ENCODE measurements at places on chromosomes 12 and 14.

- no peak for DNase-seq
Measured at GRCh38 chr12:19910681-19911080, 457.7 kb upstream of the PDE3A start.

GRCh38 chr12:98771811-98772752, 127.0 kb downstream of the APAF1 start:
- no peak for DNase-seq

GRCh38 chr12:97075934-97076630, 169.0 kb downstream of the NEDD1 start:
- DNase-seq, result no peak

DNA sequence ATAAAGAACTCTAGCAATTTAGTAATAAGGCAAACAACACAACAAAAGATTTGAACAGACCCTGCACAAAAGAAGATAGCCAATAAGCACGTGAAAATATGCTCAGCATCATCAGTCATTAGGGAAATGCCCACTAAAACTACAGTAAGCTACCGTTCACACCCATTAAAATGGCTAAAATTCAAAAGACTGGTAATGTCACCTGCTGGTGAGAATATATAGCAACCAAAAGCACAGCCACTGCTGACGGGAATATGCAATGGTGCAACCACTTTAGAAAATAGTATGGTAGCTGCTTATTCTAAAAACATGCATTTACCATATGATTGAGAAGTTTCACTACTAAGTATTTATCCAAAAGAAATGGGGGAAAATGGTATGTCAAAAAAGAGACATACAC, 74.9 kb downstream of the DPF3 start:
- no peak for DNase-seq

DNA sequence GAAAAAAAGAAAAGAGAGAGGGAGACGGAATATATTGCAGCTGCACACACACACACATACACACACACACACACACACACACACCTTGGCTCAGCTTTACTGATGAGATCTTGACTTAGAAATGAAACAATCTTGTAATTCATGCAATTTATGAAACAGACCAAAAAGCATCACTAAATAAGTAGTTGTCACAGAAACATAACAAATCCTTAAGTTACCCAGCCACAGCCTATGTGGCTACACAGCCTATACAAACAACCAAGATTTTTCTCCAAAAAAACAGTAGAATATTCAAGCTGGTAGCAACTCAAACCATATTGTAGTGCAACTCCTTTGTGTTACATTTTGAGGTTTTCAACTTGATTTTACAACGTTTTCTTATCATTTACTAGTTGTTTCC, 37.9 kb upstream of the GNG2 start:
- DNase-seq, result no peak

GRCh38 chr12:54749191-54749818, 101.1 kb upstream of the DCD start:
- DNase-seq, result peak; percentile 31

- no peak for DNase-seq
Measured at GRCh38 chr14:53306911-53307310, 153.8 kb upstream of the DDHD1 start.

DNA sequence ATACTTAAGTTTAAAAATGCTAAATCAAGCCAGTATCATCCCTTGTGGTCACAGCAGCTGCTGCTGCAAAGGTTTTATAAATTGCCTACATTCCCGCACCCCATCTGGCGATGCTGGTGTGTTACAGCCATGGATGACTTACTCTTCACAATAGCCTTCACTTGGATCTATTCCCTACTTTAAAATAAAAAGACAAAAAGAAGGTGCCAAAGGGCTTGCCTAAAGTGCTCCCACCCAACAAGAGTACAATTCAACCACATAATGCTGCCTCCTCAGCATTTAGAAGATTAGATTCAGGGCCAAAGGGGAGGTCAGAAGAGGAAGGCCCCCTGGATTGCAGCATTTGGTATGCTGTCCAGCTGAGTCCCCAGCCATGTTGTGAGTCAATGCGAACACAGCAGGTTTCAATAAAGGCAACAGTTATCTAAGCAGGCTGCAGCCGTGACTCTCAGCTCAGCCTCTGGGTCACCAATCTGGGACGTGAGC, 176.1 kb downstream of the DAD1 start:
- DNase-seq, result no peak

- no peak for DNase-seq
Measured at GRCh38 chr12:122862110-122862634, 26.9 kb downstream of the HIP1R start.

GRCh38 chr14:94031883-94032279, 5.7 kb downstream of the OTUB2 start:
- DNase-seq, result no peak

DNA sequence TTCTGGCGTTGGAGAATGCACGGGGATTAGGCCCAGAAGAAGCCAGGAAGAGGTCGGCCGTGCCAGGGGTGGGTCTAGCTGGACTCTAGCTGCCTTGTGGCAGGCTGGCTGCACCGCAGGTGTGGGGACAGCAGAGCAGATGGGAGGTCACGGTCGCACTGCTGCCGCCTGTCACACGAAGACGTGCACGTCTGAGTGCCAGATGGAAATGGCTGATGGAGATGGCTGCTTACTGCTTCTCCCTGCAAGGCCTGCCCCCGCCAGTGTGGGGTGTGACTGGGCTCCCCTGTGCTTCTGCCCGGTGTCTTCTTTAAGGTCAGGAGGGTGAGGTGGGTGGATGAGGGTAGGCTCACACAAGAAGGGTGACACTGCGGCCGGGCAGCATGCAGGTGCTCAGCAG, 79.0 kb downstream of the MOK start:
- DNase-seq, result no peak

DNA sequence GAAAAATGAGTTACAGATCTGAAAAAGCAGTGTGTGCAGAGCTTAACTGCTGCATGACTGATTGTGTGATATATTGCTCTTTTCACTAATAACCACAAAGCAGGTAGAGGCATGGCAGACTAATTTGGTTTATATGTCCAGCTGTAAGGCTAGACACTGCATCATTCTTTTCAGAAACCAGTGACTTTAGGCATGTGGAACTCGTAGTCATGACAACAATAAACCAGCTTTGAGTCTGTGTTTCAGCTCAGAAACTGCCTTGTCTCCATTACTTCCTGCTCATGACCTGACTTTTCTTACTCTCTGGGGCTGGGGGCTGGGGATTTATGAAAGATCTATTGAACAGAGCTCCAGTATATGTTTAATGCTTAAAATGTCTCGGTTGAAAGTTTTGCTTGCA, 146.8 kb upstream of the LRIG3 start:
- DNase-seq, result no peak

DNA sequence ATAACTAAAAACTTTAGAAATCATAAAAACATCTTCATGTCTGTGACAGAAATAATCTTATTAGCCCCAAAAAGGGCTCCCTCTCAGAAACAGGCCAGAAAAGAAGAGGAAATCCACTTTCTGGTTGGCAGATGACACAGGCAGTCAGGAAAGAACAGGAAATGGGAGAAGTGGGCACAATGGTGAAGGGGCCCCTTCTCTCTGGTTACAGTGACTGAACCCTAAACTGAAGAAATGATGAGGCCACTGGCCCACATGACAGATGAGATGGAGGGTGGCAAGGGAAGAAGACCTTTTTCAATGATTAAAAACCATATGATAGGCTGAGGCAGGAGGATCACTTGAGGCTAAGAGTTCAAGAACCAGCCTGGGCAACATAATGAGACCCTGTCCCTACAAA, 21.1 kb downstream of the TCTN1 start:
- DNase-seq, result no peak

DNA sequence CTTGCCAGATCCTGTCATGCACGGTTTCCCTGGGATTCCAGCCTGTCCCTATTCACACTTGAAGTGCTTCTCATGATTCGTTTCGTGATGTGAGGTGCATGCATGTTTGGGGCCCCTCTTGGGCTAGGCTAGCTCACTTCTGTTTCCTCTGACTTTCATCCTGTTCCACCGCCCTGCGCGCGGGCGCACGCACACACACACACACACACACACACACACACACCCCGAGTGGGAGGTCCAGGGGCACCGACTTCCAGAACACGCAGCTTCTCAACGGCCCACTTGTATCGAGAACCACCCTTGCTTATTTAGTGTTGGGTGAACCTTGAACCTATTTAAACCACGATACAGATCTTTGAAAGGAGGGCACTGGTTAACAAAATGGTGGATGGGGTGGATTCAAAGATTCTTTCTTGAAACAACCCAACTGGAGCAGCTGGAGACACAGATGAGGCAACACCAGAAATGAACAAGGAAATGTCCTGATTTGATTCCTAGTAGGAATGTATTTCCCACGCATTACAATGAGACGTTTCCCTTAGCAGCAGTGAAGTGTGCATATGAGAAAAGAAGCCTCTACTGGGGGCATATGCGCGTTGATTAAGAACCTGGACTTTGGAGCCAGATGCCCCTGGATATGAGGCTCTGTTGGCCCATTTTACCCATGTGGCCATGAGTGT, 16.3 kb downstream of the ELK3 start:
- DNase-seq, result no peak

DNA sequence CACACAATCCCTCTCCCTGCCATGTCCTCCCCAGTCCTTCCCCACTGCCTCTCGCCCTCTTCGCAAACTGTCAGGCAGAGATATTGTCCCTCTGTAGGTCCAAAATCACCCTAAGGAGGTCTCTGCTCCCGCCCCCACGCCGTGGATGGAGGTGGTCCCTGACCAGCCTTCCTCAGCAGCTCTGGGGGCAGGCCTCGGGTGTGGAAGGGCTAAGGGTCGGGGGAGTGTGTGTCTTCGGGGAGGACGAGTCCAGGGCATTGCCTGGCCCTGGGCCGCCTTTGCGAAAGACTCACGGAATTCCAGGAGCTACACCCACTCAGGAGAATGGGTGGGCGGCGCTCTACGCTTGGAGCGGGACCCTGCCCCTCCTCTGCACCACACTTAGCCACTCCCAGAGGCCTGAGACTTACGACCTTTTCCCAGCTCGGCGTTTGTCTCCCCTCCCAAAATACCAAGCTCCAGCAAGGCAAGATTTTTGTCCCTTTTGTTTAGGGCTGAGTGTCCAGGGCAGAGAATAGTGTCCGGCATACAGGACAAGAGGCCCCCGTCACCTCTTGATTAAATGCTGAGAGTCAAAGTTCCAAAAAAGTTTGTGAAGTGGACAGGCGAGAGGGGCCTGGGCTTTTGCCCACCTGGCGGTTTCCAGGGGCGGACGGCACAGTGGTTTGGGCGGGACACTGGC, 881 bp downstream of the PYGL start:
- DNase-seq, result no peak

- no peak for DNase-seq
Measured at GRCh38 chr14:68779761-68780323, 13.0 kb downstream of the ZFP36L1 start.
